Fibroblast of villous mesenchyme (primary cell): ENCODE measurements at places on chromosomes 3 and 15. TPM values are rescaled to one million over a fixed set of nuclear protein-coding genes. Genes with fewer than 3 reads are reported as not detected.

Gene ZPLD1
- total RNA-seq: 0.43 and 1.3 TPM in 2 replicates

Gene ETV5
- 43.8 and 54.8 TPM in 2 replicates for total RNA-seq

Gene GOLGA6D
- not detected in 2 replicates for total RNA-seq

Gene SLCO2A1
- total RNA-seq: 0.32 and 0.43 TPM in 2 replicates

Gene LRRC34
- 3.5 and 4.3 TPM in 2 replicates for total RNA-seq

Gene AHSG
- not detected in 2 replicates for total RNA-seq

Gene USP13
- total RNA-seq: 7.8 and 11.9 TPM in 2 replicates

Gene NLGN1
- total RNA-seq: 8.4 and 18.1 TPM in 2 replicates

Gene PLD1
- total RNA-seq: 18.0 and 19.4 TPM in 2 replicates

Gene GPX1
- total RNA-seq: 198 and 272 TPM in 2 replicates

Gene POTEB3
- not detected in 2 replicates for total RNA-seq

Gene OXSM
- total RNA-seq: 8.2 and 8.4 TPM in 2 replicates

Gene MB21D2
- 21.6 and 25.0 TPM in 2 replicates for total RNA-seq

Gene CIP2A
- total RNA-seq: 17.1 and 28.9 TPM in 2 replicates

Gene GALNT15
- 4.7 and 8.4 TPM in 2 replicates for total RNA-seq

Gene WDR76
- 15.1 and 17.7 TPM in 2 replicates for total RNA-seq

Gene TRPC1
- 30.6 and 33.2 TPM in 2 replicates for total RNA-seq

Gene GPR171
- not detected in 2 replicates for total RNA-seq

Gene PTX3
- 22.5 and 47.0 TPM in 2 replicates for total RNA-seq

Gene GLCE
- 17.7 and 21.6 TPM in 2 replicates for total RNA-seq

Gene LIPC
- total RNA-seq: 0.86 and 0.97 TPM in 2 replicates

Gene TMEM266
- total RNA-seq: under 0.01 TPM in 1 of 2 replicates, not detected in the other

Gene SLC22A13
- total RNA-seq: 0.32 and 0.43 TPM in 2 replicates

Gene HYAL1
- 1.6 and 2.6 TPM in 2 replicates for total RNA-seq

Gene SLC2A2
- under 0.01 TPM in 1 of 2 replicates, not detected in the other for total RNA-seq

Gene C3orf62
- total RNA-seq: 1.3 and 2.3 TPM in 2 replicates

Gene CA12
- total RNA-seq: 8.1 and 15.1 TPM in 2 replicates

Gene ANKUB1
- total RNA-seq: not detected in 2 replicates

Gene TNFSF10
- 0.43 and 0.64 TPM in 2 replicates for total RNA-seq

Gene KCNMB3
- 1.3 and 2.2 TPM in 2 replicates for total RNA-seq

Gene SLC12A8
- total RNA-seq: 33.2 and 37.6 TPM in 2 replicates
